ENCODE measurements at places on chromosomes 3 and 15. TPM values are rescaled to one million over a fixed set of nuclear protein-coding genes. Genes with fewer than 3 reads are reported as not detected.

DNA sequence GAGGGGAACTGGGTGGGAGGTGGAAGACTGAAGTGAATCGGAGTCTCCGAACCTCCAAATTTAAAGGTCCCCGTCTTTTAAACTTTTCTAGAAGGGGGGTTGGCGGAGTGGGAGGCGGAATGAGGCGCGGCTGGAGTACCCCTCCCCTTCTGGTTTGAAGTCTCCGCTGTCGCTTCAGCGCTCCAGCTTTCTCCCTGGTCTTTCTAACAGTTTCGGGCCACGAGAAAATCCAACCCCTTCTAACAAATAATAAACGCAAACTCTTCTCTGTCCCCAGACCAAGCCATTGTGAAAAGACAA is 2.5 kb upstream of the MECOM start:
- DNase-seq: no peak

- no peak for DNase-seq
Measured at GRCh38 chr15:46280762-46281542, 646.1 kb downstream of the SQOR start.

GRCh38 chr3:179768080-179768479 is 115.2 kb downstream of the USP13 start:
- no peak for DNase-seq

DNA sequence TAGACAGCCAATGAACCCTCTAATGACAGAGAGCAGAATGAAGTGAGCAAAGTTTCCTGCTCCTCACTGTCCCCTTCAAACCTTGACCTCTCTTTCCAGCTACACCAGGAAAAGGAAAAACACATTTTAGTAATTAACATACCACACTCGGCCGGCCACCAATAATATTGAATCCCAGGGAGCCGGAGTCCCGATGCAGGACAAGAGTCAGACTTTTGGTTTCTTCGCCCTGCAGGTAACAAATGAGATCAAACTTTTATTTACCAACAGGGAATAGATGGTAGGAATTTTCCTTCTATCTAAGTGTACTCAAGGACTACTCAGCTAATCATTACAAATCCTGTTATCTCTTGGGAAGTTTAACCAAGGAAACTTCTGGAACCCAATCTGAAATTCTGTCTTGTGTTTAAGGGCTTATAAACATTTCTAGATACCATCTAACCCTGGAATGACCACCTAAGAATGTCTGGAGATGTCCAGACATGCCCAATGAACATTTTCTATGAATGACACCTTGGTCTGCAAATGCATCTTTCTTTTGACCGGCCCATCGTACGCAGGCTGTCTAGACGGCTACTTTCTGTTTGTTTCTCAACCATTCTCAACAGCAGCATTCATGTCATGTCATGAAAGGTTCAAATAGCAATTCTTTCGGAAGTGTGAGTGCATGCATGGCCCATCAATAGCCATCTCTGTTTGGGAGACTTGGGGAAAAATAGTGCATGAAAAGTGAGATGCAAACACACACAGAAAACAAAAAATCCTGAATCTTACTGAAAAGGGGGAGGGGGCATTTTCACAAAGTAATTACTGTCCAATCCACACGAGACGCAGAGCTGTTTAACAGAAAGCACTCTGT is 16.1 kb downstream of the PDZRN3 start:
- no peak for DNase-seq

DNA sequence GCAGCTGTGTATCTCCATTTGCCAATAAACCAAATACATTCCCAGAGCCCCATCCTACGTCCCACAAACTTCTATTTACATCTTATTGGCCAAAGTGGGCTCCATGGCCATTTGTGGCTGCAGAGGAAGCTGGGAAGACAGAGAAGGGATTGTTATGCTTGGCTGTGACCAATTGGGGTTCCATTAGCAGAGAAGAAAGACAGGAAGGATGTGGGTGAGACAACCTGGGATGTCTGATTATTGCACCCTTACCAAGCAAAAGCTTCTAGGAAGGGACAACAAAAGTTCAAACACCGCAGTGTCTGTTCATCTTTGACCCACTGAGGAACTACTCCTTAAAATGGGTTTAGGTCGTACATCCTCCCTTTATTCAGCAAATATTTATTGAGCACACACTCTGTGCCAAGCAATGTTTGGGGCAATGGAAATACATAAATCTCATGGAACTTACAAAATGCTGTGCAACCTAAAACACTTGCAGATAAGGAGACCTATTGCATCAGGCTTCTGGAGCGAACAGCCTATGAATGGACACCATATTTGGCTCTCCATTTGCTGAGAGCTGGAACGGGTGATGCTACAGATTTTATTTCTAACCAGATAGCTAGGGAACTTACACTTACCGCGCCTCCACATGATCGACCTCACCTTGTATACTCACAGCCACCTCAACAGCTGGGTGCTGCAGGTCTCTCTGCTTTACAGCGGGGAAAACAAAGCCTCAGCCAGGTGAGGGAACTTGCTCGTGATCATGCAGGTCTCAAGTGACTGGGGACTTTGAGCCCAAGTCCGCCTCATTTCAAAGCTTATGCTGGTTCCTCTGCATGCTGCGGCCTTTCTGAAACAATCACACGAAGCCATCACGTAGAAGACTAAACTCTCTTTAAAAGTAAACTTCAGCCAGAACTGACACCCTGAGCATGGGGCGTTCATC is 21.4 kb upstream of the NR2E3 start:
- DNase-seq: no peak

DNA sequence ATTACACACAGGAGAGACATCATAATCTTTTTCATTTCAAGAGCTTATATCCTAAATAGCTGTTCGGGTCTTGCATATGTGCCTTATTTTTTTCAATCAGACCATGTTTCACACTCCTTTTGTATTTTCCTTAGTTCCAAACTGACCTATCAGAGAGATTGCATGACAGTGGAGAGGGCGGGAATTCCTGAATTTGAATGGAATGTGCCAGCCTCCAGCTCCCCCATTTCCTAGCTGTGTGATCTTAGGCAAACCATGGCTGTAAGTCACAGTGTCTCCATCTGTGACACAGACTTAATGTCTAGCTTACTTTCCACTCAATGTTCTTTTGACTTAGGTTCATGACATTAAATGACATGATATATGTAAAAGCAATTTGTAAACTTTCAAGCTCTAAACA is 62.0 kb upstream of the CSTA start:
- no peak for DNase-seq

- no peak for DNase-seq
Measured at GRCh38 chr3:193885832-193886231, 250.1 kb upstream of the HES1 start.

DNA sequence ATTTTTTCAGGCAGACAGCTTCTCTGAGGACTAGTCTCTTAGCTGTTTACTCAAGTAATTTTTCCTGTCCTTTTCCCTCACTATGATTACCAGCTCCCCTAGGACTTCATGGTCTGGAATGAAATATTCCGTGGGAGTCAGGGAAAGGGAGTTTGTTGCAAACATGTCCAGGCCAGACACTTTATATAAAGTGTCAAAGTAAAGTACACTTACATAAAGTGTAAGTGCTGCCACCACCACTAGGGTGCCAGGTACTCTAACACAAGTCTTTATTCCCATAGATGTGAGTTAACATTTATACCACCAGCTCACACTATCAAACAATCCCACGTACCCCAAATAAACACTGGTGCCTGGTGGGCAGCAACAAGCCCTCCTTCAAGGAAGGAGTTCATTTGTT is 179.8 kb downstream of the SNRPN start:
- no peak for DNase-seq

DNA sequence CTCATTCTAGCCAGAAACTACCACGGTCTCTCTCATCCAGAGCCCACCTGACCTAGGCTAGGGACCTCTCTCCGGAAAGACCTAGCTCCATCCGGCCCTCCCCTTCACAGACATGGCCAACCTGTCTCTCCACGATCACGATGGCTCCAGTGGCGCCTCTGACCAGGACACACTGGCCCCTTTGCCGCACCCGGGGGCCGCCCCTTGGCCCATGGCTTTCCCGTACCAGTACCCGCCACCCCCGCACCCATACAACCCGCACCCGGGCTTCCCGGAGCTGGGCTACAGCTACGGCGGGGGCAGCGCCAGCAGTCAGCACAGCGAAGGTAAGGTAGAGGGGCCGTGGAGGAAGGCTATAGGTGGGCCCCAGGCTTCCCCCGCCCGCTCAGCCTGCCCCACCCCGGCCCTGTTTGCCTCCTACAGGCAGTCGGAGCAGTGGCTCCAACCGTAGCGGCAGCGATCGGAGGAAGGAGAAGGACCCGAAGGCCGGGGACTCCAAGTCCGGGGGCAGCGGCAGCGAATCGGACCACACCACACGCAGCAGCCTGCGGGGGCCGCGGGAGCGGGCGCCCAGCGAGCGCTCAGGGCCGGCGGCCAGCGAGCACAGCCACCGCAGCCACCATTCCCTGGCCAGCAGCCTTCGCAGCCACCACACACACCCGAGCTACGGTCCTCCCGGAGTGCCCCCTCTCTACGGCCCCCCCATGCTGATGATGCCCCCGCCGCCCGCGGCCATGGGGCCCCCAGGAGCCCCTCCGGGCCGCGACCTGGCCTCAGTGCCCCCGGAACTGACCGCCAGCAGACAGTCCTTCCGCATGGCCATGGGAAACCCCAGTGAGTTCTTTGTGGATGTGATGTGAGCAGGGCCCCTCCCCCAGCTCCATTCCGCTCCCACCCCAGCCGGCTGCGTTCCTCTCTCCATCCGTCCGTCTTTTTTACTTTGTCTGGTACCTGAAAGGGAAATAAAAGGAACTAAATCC is 4.5 kb upstream of the AP2M1 start:
- no peak for DNase-seq

DNA sequence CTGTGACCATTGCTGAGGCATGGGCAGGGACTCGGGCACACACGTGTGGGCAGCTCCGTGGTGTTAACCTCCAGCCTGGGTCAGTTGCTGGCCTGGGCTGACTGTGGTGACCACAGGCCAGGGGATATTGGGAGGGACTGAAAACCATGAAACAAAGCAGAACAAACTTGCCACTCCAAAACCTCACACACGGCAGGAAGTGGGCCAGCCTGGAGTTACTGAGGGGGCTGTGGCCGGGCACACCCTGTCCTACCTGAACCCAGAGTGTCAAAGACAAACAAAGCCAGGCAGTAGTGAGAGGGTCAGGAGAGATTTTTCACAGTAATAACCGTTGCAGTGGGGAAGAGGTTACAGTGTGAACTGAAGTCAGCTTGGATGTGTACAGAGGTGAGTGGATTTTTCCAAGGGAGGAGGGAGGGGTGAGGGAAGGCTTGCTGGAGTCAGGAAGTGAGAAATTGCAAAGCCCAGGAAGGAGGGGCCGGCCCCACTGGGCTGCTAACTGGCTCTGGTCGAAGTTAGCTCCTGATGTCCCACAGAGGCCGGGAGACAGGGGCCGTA is 40.0 kb upstream of the ATP10A start:
- peak; percentile 45 for DNase-seq

DNA sequence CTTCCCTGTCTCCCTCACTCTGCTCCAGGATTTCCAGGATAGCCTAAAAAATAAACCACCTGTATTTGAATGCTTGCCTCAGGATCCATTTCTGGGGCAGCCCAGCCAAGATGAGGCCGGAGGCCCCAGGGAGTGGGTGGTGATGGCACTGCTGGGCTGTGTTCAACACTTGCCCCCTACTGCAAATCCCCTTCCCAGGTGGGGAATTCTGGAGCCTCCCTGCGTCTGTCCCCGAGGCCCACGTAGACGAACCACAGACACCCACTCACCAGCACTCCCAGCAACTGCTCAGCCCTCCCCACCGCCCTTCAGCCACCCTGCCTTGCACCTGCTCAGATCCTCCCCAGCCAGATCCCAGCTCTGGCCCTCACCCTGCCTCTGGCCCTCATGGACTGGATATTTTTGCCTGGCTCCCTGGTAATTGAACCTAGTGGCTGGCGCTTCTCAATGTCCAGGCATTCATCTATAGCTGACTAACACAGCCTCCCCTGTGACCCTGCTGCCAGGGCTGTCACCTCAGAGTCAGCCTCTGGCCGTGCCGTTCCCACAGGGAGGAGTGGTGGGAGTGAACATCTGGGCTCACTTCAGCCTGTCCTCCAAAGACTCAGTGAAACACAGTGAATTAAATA is 17.1 kb upstream of the EPB42 start:
- DNase-seq: no peak

- no peak for DNase-seq
Measured at GRCh38 chr3:193688834-193689714, 96.1 kb downstream of the OPA1 start.

DNA sequence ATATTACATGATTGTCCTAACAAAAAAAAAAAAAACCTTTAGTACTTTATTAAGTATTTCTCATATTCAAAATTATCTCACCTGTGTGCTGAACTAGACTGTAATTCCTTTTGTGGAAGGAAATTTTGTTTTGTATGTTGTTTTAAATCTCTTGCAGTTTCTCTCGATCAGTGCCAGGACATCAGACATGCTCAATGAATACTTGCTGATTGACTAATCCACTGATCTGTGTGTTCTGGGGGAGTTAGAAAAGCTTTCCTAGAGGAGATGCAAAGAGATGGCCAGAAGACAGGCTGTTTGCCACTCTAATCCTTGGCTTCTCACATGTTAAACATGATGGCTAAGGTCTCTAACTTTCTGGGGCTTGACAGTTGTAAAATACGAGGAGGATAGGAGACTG is 233.3 kb upstream of the NR2E3 start:
- DNase-seq: no peak

DNA sequence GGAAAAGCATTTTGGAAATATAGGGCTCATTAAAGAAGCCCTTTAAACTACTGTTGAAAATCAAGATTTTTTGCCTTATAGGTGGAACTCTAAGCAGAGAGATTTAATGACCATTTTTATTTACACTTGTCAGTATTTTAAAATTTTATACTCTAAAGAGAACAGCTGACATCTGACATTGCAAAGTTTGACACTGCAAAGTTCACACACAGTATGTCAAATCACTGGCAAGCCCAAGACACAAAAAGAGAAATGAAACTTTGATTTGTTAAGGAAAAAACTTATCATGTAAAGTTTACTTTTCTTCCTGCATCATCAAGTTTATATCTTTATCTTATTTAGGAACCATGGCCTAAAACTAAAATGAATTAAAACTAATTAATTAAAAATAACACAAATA is 40.2 kb downstream of the DPH6 start:
- no peak for DNase-seq

DNA sequence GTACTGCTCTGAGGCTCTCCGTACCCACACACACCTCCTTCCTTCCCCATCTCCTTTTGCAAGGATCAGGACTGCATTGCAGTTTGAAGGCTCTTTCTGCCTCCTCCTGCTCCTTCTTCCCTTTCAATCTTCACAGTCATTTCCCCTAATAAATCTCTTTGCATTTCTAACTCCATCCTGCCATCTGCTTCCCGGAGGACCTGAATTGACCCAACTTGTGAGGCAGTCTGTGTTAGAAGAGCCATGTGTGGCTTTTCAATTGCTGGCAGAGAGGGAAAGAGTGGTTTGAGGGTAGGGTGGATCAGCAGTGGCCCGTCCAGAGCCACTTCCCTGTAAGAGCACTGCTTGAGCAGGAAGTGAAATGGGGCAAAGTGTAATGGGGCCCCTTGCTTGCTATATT is 35.8 kb downstream of the ANAPC13 start:
- DNase-seq: no peak

GRCh38 chr15:30903497-30904187 is at the start of gene FAN1:
Gene FAN1 (plus strand): TSS chr15:30903915. CDS start chr15:30904664, 749 bp downstream.
- peak; percentile 78 for DNase-seq

- no peak for DNase-seq
Measured at GRCh38 chr3:50323614-50324199, 1.2 kb upstream of the HYAL2 start.

GRCh38 chr3:8760506-8760905 is 8.9 kb downstream of the OXTR start:
- DNase-seq: no peak

Gene A4GNT
- not detected for total RNA-seq

Gene CHRNB4
- total RNA-seq: not detected

Gene NEO1
- total RNA-seq: 6.3 TPM

Gene P2RY1
- total RNA-seq: 0.28 TPM

Gene IGDCC3
- not detected for total RNA-seq

Gene TMEM212
- not detected for total RNA-seq

Gene ALAS1
- total RNA-seq: 46.9 TPM

Gene UQCC5
- 12.8 TPM for total RNA-seq

Data from activated naive CD8-positive, alpha-beta T cell treated with anti-CD3 and anti-CD28 coated beads, Interleukin-2, amount 10 ng/mL, durations not matched to agents 7 days and 5 days (primary cell).